Occipital lobe (tissue), 3 donors: ENCODE measurements at places on chromosomes 2 and 18. TPM values are rescaled to one million over a fixed set of nuclear protein-coding genes. Genes with fewer than 3 reads are reported as not detected.

DNA sequence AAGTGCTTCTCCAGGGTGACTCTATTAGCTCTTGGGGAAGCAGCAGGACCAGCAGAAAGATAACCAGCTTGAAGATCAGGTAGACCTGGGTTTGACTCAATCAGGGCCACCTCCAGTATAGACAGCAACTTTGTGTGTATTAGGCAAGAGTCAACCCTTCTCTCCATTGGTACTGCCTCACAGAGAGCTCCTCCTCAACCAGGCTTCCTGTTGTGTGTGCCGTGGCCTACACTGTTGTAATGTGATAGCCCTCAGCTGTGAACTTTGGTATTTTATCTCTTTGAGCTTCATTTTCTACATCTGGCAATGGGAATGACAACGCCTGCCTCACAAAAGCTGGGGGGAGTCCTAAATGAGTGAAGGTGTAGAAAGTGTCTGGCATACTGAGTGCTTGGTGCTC is 17.0 kb upstream of the MAP3K20 start:
- DNase-seq: no peak

The AQP4 gene
- total RNA-seq: 138 TPM

- no peak for DNase-seq
Observed at GRCh38 chr18:51251625-51252024, 54.1 kb upstream of the MEX3C start.

DNA sequence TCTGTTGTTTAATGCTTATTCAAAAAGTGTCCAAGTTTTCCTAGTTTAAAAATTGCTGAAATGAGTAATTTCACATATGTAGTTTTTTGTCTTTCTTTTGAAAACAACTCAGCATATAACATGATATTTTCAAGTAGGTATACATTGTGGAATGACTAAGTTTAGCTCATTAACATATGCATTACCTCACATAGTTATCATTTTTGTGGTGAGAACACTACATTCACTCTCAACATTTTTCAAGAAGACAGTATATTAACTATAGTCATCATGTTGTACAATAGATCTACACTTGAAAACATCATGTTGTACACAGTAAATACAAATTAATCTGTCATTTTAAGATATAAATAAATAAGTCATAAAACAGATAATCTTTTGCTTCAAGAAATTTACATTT is 340.0 kb downstream of the CCDC85A start:
- DNase-seq: no peak

The RTP5 gene
- 2.5 TPM for total RNA-seq

- DNase-seq: no peak
Observed at GRCh38 chr2:127101756-127102477, 5.0 kb downstream of the BIN1 start.

GRCh38 chr2:162720559-162721271 is 117.9 kb downstream of the KCNH7 start:
- DNase-seq: no peak
